NCI-H748 treated with DMSO at 0.1 percent for 48 hours (cell line): ENCODE measurements at places on chromosomes 12 and 14.
A peak's percentile ranks its signal among the peaks of the same experiment; 100 is the strongest.

GRCh38 chr12:69459477-69459876, 10.7 kb upstream of the FRS2 start:
- no peak for DNase-seq

DNA sequence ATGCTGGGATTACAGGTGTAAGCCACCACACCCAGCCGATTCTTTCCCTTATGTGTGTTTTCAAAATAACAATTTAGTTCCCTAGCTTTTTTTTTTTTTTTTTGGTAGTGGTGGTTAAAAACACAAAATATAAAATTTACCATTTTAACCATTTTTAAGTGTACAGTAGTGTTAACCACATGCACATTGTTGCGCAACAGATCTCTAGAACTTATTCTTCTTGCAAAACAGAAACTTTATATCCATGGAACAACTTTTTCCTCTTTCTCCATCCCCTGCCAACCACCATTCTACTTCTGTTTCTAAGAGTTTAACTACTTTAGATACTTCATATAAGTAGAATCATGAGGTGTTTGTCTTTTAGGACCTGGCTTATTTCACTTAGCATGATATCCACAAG, 1.1 kb upstream of the NDUFA12 start:
- no peak for DNase-seq

GRCh38 chr14:25431211-25432076, 381.5 kb upstream of the STXBP6 start:
- peak; percentile 37 for DNase-seq

DNA sequence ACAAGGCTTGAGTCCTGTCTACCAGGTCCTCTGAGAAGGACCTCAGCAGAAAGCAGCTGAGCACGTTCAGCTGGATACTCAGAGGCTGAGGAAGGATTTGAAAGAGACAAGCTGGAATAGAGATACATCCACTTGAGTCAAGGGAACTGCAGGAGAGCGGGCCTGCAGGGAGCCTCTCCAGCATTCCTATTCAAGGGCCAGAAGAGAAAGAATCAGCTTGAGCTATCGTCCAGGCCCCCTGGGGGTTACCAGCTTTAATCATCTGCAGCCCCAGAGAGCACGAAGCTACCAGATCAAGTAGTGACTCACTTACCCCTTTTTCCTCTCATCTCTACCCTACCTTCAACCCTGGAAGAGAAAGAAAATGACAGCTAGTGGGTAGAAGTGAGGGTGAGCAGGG, 80.9 kb downstream of the NDUFA12 start:
- no peak for DNase-seq

DNA sequence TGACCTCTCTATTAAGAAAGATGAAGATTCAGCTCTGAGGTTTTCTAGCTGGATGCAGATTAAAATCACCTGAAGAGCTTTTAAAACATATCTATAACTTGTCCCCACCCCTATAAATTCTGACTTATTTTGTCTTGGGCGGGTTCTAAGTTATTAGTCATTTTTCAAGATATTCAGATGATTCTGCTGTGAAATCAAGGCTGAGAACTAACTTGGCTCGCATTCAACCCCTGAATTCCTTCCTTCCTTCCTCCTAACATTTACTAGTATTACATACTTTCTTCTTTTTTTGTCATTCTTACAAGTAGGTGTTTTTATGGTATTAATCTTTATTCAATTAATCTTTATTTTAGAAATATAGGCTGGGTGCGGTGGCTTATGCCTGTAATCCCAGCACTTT, 55.4 kb downstream of the SSPN start:
- no peak for DNase-seq

- no peak for DNase-seq
Observed at GRCh38 chr14:103135333-103136260, 12.3 kb downstream of the TNFAIP2 start.

DNA sequence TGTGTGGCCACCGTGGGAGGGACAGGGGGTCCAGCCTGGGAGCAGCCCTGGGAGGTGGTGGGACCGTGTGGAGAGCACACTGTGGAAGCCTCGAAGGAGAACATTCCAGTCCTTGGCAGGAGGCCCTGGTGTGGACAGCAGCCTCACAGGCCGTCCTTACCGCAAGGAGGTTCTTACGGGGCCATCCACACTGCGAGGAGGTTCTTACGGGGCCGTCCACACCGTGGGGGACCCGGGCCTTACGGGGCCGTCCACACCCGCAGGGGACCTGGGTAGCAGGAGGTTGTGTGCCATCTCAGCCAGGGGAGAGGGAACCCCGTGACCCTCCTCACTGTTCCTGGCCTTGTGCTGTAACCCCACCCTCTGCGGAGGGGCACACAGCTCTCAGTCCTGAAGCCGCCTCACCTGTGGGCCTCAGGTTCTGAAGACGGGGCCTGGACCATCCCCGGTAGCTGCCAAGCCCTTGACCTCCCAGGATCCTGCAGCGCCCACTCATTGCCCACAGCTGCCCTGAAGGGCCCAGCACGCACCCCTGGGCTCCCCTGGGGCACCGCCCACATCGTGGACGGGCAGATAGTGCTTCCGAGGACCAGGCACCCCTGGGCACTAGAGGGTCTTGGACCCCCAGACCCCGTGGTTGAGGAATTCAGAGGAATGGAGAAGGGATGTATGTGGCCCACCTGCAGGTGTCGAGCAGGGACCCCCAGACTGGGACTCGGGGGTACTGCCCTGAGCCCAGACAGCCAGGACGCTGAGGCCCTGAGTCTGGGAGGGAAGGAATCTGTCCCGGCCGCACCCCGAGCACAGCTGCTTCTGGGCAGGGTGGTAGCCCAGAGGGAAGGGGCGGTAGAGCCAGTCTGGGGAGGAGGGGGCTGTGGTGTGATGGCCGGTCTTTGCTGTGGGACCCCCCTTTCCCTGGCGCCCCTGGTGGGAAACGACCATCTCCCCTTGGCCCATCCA, 37.3 kb downstream of the LRCOL1 start:
- DNase-seq: no peak

DNA sequence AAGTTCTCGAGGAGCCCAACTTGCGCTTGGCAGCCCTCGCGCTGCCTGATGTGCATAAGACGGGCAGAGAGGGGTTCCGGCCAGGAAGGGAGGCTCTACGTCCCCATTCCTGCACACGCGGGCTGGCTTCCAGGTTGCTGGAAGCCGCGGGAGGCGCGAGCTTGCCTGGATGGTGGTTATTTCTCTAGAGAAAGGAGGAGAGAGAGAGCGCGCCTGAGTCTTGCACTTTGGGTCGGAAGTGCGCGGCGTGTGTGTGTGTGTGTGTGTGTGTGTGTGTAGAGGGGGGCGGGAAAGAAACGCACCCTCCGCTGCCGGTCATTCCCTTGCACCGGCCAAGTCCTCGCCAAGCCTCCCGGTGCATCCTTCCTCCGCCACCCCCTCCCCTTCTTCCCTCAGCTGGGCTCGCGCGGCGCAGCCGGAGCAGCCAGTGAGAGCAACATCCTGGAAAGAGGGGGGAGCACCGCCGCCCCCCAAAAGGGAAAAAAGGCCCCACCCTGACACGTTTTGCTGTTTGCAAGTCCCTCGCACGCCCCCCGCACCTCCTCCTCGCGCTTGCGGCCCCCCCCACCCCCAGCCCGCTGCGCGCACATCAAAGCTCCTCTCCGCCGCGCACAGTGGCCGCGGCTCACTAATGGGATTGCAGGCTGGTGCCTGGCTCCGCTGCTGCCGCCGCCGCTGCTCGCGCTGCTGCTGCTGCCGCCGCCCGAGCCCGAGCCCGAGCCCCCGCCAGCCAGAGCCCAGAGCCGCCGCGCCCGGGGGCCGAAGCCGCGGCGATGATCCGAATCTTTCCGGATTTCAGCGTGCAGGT, 4.4 kb upstream of the NPAS3 start:
- DNase-seq: peak; percentile 53

DNA sequence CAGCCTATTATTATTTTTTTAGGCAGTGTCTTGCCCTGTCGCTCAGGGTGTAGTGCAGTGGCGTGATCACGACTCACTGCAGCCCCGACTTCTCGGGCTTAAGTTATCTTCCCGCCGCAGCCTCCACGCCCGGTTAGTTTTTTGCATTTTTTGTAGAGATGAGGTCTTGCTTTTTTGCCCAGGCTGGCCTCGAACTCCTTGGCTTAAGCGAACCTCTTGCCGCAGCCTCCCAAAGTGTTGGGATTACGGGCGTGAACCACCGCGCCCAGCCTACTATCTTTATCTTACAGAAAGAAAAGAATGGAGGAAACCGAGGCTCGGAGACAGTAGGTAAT, 507 bp upstream of the PTPN11 start:
- DNase-seq: no peak

GRCh38 chr12:87439990-87440827, 589.0 kb downstream of the C12orf50 start:
- DNase-seq: no peak

GRCh38 chr12:19819231-19819630, 379.9 kb downstream of the AEBP2 start:
- DNase-seq: no peak

DNA sequence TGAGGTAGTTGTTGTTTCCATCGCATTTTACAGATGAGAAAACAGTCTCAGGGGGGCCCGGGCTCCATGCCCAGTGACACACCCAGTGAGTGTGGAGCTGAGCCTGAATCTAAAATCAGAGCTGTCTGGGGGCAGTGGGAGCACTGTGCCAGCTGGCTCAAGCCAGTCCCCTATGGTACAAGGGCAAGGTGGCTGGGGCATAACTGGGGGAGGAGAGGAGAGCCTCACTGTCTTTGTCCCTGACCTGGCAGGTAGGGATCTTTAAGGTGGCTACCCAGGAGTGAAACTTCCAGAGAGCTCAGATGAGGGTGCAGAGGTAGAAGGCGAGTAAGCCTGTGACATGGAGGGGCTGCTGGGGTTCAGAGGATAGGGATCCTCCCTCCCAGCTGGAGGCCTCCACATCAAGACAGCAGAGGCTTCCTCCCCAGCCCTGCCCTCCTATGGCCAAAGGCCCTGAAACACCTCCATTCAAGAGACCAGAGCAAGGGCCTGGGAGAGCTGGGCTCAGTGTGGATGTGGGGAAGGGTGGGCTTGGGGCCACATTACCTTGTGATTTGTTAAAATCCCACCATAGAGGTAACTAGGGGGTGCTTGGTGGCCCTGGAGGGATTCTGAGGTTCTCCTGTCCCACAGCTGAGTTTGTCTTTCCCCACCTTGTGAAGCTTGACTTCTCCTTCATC, 33.1 kb downstream of the ASCL4 start:
- no peak for DNase-seq

DNA sequence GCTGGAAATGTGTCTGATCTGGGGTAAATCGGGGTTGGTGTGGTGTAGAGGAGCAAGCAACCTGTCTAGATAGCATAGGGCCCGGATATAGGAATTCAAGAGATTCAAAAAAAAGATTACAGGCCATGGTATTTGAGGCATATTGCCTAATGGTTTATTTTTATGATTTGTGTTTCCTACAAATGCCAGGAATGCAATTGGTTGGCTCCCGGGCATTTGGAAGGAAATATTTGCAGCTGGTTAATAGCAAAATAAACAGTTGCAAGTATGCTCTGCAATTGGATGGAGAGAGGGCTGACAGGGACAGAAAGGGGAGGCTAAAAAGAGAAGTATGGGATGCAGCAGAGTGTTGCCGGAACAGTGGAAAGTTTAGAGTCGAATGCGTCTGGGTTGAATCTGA, 315.6 kb upstream of the ATP2B1 start:
- no peak for DNase-seq

DNA sequence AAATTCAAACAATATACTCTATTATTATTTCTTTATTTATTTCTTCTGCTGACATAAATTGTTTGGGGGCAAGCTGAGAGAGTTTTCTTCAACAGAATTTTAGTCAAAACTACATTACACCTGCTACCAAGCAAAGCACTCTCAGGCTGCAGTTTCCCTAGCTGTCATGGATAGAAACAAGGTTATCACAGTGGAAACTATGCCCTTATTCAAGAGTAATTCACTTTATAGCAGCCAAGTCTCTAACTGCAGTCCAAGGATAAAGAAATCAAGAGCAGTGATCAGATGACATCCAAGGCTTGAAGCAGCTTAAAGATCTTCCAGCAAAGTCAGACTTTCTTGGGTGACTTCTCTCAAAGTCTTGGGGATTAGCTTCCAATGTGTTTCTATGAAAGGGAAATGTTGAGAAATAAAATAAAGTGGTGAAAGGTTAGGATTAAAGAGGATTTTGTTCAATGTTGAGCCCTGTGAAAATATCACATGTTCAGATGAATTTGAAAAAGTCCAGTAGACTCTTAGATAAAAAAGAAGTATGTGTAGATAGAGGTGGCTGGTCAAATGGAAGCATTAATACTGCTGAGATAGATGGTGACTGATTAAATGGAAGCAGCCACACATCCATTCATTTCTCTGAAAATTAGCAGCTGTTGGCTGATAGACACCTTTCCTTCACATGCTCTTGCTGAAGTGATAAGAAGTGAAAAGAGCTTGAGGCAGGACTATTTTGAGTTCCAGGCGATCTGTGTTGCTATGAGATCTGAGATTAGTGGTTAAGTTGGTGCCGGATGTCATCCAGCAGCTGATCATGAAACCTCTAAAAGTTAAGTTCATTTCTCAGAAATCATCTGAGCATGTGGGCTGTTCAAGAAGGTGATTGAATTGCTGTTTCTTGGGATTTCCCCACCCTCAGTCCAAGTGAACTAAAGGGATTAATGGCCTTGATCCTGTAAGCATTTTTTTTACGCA, 257.8 kb upstream of the BTG1 start:
- no peak for DNase-seq

DNA sequence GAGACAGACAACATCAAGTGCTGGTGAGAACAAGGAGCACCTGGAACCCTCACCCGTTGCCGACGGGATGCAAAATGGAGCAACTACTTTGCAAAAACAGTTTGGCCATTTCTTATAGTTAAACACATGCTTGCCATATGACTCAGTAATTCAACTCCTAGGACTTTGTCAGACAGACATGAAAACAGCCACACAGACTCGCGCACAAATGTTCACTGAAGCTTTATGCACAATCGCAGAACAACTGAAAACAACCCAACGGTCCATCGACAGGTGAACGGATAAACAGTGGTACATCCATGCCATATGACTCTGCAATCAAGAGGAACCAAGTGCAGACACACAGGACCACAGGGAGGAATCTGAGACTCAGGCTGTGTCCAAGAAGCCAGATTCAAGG, 30.8 kb downstream of the NCOR2 start:
- DNase-seq: no peak

DNA sequence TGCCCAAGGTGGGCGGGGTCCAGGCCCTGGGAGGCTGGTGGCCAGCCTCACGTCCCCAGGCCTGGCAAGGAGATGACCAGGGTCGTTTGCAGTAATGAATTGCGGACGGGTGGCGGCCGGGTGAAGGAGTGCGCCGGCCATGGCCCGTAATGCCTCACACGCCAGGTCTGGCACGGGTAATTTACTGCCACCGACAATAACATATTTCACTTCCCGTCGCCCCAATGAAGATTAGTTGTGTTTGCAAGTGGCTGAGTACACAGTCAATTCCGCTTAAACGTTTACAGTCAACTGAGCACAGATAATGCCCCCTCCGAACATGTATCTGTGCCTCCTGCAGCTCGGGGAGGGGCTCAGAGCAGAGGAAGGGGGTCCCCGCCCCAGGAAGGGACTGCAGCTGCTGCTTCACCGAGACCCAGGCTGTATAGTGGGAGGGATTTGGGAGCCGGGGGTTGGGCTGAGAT, 48.3 kb downstream of the MVK start:
- DNase-seq: peak; percentile 93
